Glutamatergic neuron (in vitro differentiated cells): ENCODE measurements at places on chromosomes 12 and 14.
A peak's percentile ranks its signal among the peaks of the same experiment; 100 is the strongest.

DNA sequence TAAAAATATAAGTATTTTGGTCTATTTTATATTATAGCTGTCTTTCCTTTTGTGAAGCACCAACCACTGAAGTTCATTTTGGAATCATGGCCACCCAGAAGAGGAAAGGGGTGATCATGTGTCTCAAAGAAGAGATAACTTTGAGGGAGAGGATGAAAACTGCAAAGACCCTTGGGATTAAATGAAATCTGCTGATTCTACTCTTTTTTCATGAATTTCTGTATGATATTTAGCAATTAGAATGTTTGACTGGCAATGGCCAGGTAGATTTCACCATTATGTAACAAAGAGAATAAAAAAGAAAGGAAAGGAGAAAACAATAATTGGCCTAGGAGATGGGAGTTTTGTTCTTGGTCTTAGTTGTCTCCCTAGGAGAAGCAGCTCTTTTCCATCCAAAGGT is 350.8 kb downstream of the EMP1 start:
- no peak for DNase-seq

- DNase-seq = no peak
These were observed 48.1 kb downstream of the SLC8A3 start for GRCh38 chr14:70140614-70141013.

GRCh38 chr14:83096092-83096491 is 1562.4 kb upstream of the SEL1L start:
- no peak for DNase-seq

DNA sequence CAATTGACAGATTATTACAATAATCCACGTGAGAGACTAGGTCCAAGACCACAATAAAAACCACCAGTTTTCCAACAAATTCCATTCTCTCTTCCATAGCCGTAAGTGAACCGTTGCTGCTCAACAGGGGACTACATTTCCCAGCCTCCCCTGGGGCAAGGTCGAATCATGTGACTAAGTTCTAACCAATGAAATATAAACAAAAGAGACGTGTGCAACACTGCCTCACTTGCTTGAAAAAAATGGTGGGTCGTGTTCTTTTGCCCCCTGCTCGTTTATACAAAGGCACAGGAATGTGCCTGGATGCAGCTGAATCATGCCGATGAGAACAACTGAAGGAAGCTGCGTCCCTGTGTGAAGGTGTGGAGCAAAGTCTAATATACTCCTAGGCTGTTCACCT is 51.1 kb downstream of the HSPB8 start:
- peak; percentile 82 for DNase-seq

DNA sequence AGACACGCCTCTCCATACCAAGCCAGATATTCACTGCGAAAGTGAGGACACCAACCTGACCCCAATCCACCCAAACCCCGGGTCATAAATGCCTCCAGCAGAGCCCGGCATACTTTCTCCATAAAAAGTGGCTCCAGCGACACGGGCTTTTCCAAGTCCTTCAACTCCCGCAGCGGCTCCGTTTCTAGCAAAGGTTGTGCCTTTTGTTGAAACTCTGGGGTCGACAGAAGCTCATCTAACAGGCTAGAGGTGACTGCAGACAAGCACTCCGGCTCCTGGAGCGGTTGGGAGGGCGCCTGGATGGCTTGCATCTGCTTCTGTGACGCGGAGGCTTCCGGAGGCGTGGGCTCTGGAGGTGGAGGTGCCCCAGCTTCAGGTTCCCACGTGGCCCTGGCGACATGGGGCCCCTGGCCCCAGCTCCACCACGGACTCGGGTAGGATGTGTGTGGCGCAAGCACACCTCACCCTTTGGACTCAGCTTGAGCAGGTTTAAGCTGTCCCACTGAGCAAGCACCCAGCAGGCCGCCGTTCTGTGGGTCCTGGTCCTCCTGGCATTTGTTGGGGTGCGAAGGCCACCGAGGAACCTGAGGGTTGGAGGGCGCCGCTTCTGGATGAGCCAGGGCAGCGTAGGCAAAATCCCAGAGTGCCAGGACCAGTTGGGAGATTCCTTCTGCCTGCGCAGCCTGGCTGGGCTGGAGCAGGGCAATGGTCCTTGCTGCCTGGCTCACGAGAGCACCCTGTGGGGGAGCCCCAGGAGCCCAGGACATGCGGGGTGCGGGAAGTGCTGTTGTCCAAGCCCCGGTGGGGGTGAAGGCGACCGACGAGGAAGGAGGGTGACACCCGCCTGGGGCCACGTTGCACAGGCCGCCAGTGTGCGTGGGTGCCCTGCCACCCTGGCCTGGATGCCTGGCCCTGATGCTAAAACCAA is 186.3 kb downstream of the ALG10 start:
- no peak for DNase-seq

DNA sequence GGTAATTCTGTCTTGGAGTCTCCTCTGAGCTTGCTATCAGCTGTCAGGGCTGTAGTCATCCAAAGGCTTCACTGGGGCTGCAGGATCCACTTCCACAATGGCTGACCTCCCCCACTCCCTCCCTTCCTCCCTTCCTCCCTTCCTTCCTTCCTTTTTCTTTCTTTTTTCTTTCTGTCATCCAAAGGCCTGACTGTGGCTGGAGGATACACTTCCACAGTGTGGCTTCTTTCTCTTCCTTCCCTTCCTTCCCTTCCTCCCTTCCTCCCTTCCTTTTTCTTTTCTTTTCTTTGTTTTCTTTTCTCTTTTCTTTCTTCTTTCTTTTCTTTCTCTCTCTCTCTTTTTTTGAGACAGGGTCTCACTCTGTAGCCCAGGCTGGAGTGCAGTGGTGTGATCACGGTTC is 30.6 kb downstream of the ARF6 start:
- no peak for DNase-seq

GRCh38 chr12:38099686-38100085 is 216.9 kb upstream of the ALG10B start:
- DNase-seq = no peak

DNA sequence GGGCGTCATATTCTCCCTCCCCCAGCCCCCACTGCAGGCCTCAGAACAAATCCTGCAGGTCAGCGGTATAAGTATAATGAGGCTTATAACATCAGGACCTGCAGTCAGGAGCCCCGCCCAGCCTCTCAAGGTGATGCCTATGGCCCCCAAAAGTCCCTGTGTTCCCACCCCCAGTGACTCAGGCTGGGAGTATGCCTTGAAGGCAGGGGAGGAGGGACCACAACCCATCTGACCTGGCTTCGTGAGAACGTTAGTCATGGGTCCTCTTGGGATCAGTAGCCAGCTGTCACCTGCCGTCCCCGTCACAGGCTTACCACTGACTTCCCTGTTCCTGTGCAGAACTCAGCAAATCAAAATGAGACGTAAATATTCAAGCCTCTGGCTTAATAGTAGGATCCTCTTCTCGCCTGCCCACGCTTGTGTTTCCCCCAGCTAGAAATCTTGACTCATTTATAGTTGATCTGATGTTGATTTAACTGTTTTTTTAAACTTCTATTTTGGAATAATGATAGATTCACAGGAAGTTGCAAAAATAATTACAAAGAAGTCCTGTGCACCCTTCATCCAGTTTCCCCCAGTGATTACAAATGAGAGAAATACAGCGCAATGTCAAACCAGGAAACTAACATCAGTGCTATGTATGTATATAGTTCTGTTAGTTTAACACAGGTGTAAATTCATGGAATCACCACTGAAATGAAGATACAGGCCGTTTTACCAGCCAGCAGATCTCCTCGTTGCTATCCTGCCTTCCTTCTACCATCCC is 107.5 kb downstream of the ADGRD1 start:
- DNase-seq = no peak
